ENCODE measurements at places on chromosomes 2 and 18.

- DNase-seq = no peak
Observed at GRCh38 chr2:898319-898718, 52.3 kb upstream of the SNTG2 start.

- DNase-seq = no peak
Observed at GRCh38 chr18:79200546-79201268, 131.5 kb downstream of the ATP9B start.

DNA sequence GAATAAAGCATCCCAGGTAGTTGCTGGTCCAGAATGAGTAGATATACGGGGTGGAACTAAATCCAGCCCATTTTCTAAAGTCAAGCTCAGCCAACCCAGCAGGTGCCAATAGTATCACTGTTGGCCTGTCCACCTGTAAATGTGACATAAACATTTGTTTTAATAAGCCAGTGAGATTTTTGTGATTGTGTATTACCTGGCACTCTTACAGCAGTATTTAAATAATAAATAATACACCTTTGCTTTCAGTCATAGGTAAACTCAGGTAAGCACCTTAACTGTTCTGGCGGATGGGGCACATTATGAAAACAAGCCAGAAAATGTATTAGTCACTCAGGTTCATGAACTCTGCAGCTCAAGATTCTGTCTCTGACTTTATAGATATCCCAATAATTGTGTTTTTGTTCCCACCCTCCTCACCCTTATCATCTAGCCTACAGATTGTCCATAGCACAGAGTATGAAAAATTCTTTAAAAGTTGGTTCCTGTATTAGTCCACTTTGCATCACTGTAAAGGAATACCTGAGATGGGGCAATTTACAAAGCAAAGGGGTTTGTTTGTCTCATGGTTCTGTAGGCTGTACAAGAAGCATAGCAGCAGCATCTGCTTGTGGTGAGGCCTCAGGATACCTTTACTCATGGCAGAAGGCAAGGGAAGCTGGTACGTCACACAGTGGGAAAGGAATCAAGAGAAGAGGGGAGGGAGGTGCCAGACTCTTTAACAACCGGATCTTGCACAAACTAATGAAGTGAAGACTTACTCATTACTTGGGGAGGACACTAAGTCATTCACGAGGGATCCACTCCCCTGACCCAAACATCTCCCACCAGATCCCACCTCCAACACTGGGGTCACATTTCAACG lies 73.0 kb upstream of the CYRIA start:
- no peak for DNase-seq

DNA sequence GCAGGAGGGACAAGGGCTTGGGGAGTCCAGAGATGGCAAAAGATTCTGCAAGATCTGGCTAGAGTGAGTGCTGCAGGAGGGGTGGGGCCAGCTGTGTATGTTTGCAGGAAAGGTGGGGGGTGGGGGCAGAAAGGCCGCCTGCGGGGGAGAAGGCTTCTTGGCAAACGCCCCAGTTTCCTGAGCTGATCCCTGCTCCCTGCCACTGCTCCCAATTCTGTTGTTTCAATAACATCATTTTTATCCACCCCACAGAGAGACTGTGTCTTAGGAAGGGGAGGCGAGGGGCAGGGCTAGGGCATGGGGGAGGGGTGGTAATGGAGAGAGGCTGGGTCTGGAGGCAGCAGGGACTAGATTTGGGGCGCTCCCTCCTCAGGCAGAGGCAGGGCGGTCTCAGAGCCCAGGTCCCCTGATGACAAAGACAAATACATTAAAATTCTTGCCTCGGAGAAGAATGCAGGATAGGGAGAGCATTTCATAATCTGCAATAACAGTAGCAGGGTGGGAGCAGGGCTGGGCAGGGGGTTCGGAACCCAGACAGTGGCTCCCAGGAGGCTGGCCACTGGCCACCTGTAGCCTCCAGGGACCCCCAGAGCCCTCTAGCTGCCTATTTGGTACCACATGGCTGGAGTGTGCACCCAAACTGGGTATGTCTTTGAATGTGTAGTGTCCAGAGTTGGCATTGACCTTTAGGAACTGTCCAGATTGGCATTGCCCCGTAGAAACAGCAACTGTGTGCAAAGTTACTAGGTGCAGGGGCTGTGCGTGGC lies 2.1 kb upstream of the WNT6 start:
- DNase-seq = no peak

GRCh38 chr2:136651456-136652010 lies 113.8 kb upstream of the THSD7B start:
- DNase-seq = no peak

DNA sequence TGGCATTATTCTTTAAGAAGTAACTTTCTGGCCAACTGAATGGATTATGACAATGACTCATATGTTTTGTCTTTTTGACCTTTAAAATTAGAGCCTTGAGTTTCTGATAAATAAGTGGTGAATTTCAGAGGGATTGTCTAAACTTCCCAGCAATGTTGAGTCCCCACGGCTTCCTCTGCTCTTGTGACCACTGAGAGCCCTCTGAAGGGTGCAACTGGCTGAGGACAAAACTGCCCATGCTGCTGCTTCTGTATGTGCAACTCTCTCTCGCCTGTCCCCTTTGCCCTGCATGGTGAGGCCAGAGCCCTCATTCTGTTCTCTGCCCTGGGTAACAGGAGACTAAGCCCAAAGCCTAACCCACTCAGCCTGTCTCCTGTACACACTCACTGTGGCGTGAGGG lies 52.7 kb upstream of the SLC14A1 start:
- DNase-seq = no peak

DNA sequence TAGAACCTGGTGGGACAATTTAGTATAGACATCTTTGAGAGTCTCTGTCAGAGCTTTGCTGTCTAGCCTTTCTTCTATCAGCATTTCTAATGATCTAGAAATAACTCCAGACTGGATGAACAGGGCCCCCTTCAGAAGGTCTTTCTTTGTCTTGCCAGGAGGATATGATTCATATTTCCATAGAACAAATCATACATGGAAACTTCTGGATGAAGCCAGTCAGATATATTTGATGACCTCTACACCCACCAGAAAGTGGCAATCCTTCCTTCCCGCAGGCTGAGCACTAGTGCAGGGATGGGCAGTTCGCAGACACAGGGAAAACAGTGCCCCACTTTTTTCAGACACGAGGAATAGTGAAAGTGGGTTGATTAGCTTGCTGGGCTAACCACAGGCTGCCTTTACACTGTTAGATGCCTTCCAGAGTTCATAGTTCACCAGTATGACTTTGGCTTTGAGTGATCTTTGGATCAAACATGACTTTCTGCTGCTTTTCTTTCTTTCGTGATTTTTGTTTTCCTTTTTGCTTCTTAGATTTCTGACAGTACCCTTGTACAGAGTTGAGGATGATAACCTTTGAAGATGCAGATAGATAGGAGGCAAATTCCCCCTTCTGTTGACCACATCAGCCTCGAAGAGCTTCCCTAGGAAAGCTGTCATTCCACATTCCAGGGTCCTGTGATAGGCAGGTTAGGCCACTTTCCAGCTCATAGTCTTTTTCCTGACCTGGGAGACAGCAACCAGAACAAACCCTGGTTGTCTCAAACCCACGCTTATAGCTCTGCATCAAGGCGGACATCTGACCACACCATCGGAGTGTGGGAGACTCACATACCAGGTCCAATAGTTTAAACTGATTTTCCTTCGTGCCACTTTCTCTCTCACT lies 237.0 kb downstream of the ZNF407 start:
- no peak for DNase-seq

DNA sequence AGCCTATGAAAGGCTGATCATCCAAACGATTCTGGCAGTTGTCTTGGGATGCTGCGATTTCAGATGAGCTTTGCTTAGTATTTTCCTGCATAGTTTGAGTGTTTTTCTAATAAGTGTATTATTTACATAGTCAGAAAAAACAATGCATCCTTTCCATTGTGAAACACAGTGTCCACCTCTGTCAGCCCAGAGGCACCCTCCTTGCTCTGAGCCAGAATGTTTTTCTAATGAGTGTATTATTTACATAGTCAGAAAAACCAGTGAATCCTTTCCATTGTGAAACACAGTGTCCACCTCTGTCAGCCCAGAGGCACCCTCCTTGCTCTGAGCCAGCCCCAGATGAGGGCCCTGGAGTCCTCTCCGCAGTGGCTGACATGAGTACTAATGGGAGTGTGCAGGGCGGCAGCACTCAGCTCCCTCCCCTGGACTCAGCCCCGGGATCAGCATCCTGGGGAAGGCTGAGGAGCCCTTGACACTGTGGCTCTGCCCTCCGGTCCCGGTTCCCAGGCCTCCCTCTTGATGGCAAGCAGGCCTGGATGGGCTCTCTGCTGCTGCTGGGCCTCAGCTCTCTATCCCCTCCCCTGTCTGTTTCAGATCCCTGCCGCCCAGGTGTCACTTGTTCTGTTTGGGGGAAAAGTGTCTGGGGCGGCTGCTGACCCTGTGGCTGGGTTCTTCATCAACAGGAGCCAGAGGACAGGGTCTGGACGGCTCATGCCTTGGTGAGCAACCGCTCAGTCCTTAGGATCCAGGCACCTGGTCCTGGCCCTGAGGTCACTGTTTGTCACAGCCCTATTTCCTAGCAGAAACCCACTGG lies 5.9 kb downstream of the MFSD2B start:
- DNase-seq = no peak

DNA sequence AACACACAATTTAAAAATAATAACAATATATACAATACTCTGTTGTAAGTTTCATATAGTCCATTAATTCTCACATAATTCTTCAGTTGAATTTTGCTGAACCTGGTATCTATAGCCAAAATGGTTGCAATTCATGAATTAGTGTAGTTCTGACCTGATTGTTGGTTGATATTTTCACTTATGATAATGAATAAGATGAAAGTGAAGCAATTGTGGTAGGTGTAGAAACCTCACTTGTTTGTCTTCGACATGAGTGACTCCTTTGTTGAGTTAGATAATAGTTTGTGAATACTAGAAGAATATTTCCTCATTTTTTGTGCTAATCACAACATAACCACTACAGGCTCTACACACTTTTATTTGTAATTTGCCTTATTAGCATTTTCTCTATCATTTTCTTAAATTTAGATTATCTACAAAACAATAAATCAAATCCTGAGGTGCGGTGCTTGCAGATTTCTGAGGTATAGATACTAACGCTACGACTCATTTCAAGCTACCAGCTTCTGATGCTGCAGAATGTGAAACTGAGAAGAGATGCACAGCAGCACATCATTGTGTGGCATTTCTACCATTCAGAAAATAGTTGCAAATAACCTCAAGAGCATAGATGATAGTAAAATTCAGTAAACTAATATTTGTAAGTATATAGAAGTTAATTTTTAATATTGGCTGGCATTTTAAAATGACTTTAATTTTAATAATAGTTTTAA lies 117.9 kb downstream of the KCNH7 start:
- no peak for DNase-seq

- DNase-seq = no peak
Observed at GRCh38 chr2:73969356-73969755, 15.4 kb upstream of the TET3 start.

GRCh38 chr2:28345619-28346018 lies 47.0 kb upstream of the FOSL2 start:
- DNase-seq = no peak

- DNase-seq = no peak
Observed at GRCh38 chr2:12168791-12169388, 422.5 kb downstream of the LPIN1 start.

DNA sequence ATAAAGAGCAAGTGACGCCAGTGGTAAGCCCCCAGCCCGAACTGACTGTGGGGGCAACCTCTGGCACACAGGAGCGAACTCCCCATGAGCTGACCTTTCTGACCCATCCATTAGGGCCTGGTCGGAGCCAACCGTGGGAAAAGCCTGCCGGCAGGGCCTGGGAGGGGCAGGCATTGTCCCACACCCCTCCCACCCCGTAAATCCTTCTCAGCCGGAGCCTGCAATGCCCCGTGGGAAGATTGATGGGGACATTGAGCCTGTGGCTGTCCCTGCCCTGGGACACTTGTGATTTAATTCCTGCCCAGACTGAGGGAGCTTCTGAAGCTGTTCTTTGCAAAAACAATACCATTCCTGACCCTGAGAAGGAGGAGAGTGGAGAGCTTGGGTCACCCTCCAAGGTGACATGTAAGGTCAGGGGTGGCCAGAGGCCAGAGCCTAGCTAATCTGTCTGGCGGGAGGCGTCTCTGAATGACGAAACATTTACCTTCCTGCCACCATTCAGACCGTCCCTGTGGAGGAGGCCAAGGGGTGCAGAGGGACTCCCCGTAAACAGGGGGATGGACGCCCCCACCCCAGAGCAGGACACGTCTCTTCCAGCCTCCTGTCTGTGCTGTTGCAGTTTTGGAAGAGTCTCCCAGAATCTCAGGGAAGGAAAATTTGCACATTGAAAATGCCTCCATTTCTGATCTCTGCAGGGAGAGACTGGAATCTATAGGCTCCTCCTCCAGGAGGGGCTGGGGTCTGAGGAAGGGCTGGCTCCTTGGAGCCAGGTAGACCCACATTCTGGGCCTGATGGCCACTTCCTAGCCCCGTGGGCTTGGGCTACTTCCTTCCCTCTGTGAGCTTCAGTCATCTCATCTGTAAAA lies 51.2 kb upstream of the HS6ST1 start:
- DNase-seq = peak; percentile 51

DNA sequence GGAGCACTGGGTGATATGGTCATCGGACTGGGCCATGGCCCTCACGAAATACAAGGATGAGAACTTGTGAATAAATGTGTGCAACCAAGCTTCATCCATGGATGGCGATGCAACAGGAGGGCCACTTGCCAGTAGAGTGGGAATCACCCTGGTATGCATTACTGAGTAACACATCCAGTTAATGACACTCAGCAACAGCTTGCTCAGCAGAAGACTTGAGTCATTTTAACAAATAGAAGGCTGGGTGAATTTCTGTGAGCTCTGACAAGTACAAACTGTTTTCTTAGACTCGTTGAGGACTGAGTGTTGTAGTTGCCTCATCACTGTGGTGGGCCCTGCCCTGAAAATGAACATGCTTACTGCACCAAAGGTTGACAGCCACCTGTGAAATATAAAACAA lies 221.6 kb downstream of the NCKAP5 start:
- no peak for DNase-seq

DNA sequence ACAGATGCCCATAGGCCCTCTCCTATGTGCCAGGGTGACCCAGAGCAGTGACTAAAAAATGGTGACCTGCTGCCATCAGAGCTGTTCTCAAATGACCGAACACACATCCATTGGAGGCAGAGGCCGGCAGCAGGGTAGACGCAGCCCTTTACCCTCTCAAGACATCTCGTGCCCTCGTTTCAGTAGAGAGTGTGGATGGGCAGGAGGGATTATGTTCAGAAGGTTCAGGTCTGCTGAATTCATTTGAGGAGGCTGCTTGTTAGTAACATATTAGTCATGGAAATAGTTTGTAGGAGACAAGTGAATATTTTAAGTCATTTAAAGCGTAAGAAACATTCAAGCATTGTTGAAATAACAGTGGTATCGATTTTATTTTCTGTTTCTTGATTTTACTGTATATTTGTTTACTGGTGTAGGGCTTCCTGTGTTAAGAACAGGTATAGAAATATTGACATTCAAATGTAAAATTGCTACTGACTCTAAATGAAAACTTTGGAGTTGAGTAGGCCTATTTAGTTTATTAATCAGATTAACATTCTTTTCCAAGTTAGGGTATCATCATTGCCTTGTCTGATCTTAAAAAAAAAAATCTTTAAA lies 82.6 kb downstream of the ZNF532 start:
- DNase-seq = no peak

DNA sequence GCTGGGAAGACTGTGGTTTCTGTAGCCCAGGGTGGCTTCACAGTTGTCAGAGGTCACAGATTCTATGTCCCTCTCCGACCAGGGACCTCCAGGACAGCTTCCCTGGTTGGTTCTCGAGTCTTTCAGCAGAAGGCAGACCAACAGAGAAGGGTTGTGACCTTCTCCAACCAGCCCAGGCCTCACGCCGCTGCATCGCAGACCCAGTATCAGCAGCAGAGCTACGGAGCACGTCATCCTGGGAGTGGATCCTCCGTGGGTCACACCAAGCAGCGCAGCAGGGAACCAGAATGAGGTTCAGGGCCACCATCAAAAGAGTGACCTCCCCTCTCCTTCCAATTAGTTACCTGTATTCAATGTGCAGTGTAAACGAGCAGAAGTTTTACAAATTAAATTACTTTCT lies 49.3 kb downstream of the ST3GAL5 start:
- DNase-seq = no peak

Data from posterior cingulate gyrus (tissue), 11 donors.